ENCODE measurements at places on chromosomes 2 and 18.

- no peak for DNase-seq
These were observed 52.3 kb downstream of the TCF7L1 start for GRCh38 chr2:85185431-85185940.

DNA sequence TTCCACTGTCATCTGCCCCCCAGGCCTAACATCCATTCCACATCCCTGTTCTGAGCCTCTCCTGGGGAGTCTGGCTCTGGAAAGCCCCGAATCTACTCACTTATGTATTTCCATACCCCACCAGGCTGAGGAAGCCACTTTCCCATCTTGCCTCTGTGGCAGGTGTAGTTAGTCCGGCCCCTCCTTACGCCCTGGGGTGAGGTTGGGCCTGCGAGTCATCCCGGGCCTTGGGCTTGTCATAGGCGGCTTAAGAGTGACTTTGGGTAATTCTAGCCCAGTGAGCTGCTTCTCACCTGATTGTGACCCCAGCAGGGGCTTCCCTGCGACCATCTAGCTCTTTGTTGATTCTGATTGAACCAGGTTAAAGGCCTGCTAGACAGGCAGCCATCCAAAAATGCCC, 21.1 kb downstream of the PCARE start:
- no peak for DNase-seq

GRCh38 chr2:127107622-127107999, 657 bp upstream of the BIN1 start:
- no peak for DNase-seq

- no peak for DNase-seq
These were observed 10.9 kb upstream of the GLS start for GRCh38 chr2:190869721-190870120.

GRCh38 chr2:23692263-23692662, 234.7 kb downstream of the ATAD2B start:
- no peak for DNase-seq

DNA sequence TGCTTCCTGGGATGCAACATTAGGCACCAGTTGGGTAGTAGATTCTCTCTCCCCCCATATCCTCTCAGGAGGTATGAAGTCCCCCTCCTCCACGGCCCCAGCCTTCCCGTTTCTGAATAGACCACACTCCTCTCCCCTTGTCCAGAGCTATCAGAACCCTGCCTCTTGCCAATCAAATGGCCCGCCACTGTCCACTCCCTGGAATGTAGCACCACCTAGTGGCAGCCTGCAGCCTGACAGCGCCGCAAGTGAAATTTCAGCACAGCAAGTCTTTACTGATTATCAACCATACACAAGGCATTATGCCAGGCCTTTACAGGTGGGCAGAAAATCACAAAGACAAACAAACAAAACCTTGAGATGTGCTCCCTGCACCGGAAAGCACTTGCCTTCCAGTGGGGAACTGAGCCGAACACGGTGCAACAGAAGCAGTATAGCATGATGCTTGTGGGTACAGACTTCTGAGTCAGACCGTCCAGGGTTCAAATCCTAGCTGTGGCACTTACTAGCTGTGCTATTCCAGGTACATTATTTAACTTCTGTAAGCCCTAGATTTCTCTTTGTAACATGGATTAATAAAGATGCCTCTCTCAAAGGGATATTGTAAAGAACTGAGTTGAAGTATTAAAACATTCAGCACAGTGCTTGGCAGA, 174.0 kb downstream of the SMAD2 start:
- no peak for DNase-seq

DNA sequence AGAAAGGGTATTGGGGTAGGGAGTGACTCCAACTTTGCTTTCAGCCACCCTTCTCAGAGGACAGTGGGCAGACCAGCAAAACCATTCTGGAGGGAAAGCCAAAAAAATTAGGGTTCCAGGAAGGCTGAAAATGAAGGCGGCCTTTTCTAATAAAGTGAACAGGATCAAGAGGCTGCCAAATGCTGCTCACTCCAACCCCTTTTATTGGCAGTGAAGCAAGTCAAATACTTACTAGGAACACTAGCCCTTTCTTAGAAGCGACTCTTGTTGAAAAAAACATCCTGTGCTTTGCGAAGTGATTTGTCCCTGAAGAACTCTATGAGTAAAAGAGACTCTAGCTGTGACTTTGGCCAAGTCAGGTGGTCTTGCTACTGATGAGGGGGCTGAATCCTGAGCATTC, 83.6 kb upstream of the CYP1B1 start:
- no peak for DNase-seq

- DNase-seq: no peak
These were observed 28.5 kb upstream of the LAMA1 start for GRCh38 chr18:7146067-7146466.

- DNase-seq: no peak
These were observed 222.2 kb downstream of the C1D start for GRCh38 chr2:67840460-67841068.

GRCh38 chr2:105893011-105893995, 148.6 kb downstream of the NCK2 start:
- DNase-seq: no peak

DNA sequence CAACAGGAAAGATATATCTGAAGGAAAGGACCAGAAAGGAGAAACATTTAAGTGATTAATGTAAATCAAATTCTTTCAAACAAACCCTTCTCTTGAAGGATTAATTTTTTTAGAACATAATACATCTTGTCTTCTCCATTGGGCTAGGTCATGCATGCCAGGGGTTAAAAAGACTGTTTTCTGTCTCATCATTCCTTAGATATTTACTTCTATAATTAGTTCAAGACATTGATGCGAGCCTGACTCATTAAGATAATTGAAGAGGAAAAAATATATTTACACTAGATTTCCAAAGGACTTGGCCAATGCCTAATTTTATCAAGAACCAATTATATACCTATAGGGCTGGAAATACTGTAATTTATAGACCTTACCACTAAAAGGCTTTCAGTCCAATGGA, 166.6 kb upstream of the SETBP1 start:
- DNase-seq: no peak

DNA sequence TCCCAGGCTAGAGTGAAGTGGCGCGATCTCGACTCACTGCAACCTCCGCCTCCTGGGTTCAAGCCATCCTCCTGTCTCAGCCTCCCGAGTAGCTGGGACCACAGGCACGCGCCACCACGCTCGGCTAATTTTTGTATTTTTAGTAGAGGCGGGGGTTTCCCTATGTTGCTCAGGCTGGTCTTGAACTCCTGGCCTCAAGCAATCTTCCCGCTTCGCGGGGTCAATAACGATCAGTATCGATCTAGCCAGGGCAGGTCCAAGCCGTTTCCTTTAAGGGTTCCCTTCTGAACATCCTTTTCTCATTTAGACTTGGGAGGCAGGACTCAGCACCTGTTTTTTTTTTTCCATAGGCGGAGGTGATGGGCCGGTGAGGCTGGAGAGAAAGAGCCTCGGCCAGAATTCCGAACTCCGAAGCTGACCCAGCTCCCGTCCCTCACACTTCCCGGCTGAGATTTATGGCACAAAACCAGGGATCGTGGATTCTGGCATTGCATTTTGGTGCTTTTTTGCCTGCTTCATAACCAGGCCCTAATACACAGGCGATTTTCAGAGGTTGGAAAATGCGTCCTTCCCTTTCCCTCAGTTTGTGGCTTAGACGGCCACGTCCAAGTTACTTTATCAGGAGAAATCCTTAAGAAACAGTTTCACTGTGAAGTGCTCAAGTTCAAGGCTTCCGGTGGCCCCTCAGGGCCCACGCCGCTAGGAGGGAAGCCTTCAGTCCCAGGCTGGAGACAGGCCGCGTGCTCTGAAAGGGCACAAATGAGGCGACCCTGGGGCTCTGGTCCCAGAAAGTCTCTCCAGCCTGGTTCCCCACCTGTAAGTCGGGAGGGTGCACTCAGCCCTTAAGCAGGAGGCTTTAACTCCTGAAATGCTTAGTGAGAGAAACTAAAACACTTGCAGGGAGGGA, 998 bp upstream of the SLC66A3 start:
- no peak for DNase-seq

DNA sequence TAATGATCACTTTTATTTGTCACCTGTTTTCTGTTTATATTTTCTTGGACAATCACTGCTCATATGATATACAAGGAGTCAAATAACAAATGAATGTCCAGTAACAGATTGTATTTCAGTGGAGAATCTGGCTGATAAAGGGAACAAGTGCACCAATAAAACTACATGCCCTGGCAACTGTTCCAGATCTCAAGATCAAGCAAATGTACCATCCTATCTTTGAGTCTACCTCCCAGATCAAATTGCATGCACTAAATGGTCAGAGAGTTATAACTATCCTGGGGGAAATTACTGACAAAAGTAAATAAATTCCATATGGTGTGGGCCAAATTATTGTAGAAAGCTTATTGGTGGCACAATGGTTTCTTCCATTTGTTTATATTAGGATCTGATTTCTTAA, 452.8 kb downstream of the MBD2 start:
- DNase-seq: no peak

DNA sequence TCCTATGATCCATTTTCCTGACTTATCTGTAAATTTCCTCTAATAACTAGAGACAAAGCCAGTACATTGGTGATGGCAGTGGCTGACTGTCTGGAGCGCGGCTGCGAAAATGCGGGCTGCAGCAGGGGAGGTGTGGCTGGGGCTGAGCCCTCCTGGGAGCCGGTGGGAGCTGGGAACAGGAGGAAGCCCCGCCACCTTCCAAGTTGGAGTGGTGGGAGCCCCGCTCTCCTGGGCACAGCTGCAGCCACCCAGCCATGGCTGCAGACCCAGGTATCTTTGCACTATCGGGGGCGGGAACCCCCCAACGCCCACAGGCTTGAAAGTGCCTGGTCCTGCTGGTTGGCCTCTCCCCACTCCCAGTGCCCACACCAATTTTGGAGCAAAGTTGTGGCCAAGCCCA, 633.0 kb upstream of the TMEFF2 start:
- DNase-seq: no peak

DNA sequence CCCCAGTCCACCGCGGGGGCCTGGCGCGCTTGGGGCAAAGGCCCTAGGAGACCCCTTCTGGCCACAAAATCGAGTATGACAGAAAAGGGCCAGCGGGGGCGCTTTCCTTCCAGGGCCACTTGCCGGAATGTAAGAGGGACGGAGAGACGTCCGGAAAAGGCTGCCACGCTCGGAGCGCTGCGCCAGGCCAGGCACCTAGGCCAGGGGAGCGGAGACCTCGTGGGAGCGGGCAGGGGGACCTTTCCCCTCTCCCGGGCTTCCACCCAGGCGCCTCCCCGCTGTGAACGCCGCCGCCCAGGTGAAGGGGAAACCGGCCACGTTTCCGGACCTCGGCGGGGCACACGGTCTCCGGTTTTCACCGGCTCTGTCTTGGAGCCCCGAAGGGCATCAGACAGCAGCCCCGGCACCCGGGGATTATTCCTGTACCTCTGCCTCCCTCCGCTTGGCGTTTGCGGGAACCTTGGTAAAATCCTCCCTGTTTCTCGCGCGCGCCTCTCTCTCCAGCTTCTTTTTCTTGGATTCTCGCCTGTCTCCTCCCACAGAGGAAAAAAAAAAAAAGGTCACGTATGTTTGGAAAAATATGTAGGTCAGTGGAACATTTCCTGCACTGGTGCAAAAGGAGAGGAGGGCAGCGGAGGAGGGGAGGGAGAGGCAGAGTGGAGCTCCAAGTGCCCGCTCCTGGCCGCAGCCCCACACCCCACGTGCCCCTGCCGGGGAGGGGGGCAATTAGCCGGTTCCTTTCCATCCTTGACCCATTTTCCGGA, 1.2 kb upstream of the NPAS2 start:
- no peak for DNase-seq

GRCh38 chr2:23500836-23501235, 115.9 kb downstream of the KLHL29 start:
- no peak for DNase-seq

GRCh38 chr2:127508631-127509034, 17.7 kb downstream of the IWS1 start:
- DNase-seq: no peak

GRCh38 chr2:105432749-105433148, 33.9 kb upstream of the FHL2 start:
- DNase-seq: no peak

GRCh38 chr2:61658841-61659780, 121.0 kb upstream of the XPO1 start:
- no peak for DNase-seq

- DNase-seq: no peak
These were observed 147.6 kb downstream of the CCBE1 start for GRCh38 chr18:59549503-59550173.

DNA sequence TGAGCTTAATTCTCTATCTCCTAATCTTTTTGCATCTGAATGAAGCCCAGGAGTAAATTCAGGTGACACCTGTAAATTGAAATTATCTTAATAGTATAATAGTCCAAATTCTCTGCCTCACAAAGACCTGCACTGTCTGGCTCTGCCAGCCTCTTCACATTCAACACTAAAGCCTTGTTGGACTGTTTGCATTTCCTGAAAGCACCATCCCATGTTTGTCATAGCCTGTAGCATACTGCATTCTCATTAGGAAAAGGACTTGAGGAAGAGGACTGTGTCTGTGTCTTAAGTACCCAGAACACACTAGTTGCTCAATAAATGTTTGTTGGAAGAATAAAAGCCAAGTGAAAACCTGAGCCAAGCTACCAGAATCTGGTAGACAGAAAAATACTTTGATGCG, 42.9 kb upstream of the GRHL1 start:
- DNase-seq: no peak

DNA sequence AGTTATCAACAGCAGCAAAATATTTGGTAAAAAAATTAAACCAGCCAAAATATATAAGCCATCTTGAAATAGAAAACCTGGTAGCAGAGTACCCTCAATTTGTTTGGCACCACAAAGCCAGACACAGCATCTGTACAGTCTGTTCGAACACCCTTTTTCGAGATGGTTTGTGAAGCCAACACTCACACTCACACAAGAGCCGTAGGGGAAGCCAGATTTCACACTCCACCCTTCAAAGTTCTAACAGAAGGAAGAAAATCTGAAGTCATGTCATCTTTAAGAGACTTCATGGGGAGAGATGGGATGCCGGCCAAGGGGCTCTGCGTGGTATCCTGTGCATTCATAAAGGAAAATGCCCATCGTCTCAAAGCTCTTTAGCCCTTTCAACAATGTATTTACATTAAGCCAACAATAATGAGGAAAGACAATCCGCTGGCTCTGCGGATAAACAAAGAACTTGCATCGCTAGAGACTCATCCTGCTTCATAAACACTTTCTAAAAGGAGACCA, 451.5 kb upstream of the CHST9 start:
- no peak for DNase-seq

- no peak for DNase-seq
These were observed 19.4 kb downstream of the RRM2 start for GRCh38 chr2:10141736-10142639.

- DNase-seq: no peak
These were observed 127.8 kb downstream of the VIT start for GRCh38 chr2:36824273-36824672.

- no peak for DNase-seq
These were observed 70.0 kb downstream of the CAPN13 start for GRCh38 chr2:30737326-30737610.

Data from activated CD8-positive, alpha-beta memory T cell treated with anti-CD3 and anti-CD28 coated beads for 1 hour (primary cell).